ENCODE measurements at places on chromosomes 5 and 9. TPM values are rescaled to one million over a fixed set of nuclear protein-coding genes. Genes with fewer than 3 reads are reported as not detected.
A peak's percentile ranks its signal among the peaks of the same experiment; 100 is the strongest.

GRCh38 chr9:131578731-131579504 lies 33.6 kb downstream of the PRRT1B start:
- H3K36me3 ChIP-seq, result peaks cover 99% of the 10 kb centered on the region
- DNase-seq, result no peak
- no peaks in the 10 kb centered on the region for H3K4me1 ChIP-seq
- no peak overlapping the region for H3K4me3 ChIP-seq

- no peak for DNase-seq
- H3K4me3 ChIP-seq, result no peak overlapping the region
- peaks cover 24% of the 10 kb centered on the region for H3K4me1 ChIP-seq
- H3K27me3 ChIP-seq, result no peaks in the 10 kb centered on the region
- peaks cover 35% of the 10 kb centered on the region for H3K36me3 ChIP-seq
- H3K27ac ChIP-seq, result no peak overlapping the region
Observed at GRCh38 chr5:43305948-43306565, 7.2 kb downstream of the HMGCS1 start.

DNA sequence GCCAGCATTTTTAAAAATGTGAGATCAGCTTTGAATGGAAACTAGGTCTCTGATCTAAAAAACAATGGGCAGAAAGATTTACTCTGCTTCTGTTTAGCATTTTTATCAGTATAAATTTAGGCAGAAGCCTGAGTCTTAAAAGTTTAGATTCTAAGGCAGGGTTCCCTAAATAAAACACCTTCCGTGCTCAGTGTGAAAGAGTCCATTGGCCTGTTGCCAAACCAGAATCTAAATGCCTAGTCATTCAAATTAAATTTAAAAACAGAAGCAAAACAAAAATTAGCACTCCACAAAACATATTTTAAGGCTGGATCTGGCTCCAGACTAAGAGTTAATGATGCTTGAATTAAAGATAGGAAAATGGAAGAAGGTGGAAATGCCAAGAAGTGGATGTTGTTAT lies 4.5 kb downstream of the TYRP1 start:
- no peak for DNase-seq
- no peak overlapping the region for H3K27ac ChIP-seq

DNA sequence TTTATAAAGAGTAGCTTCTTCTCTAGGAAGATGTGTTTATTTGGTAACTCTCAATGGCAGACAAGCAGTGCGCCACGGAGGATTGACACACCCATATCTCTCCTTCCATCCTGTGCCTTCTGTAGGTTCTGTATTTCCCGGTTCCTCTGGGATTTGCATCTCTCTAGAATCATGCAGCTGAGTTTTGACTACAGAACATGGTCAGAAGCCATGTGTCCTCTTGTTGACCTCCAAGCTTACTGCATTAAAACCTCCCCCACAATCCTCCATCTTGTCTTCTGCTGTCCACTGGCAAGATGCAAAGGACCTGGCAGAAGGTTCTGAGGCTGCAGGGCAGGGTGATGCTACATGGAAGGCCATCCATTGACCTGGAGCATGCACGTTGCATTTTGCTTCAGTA lies 482.0 kb downstream of the DMRT2 start:
- no peak overlapping the region for H3K27ac ChIP-seq
- no peak overlapping the region for H3K4me3 ChIP-seq
- H3K36me3 ChIP-seq, result no peaks in the 10 kb centered on the region
- H3K4me1 ChIP-seq, result no peaks in the 10 kb centered on the region
- H3K27me3 ChIP-seq, result peaks cover 80% of the 10 kb centered on the region
- no peak for DNase-seq

Gene CBY3
- total RNA-seq, result not detected

Gene PFN3
- total RNA-seq, result not detected

DNA sequence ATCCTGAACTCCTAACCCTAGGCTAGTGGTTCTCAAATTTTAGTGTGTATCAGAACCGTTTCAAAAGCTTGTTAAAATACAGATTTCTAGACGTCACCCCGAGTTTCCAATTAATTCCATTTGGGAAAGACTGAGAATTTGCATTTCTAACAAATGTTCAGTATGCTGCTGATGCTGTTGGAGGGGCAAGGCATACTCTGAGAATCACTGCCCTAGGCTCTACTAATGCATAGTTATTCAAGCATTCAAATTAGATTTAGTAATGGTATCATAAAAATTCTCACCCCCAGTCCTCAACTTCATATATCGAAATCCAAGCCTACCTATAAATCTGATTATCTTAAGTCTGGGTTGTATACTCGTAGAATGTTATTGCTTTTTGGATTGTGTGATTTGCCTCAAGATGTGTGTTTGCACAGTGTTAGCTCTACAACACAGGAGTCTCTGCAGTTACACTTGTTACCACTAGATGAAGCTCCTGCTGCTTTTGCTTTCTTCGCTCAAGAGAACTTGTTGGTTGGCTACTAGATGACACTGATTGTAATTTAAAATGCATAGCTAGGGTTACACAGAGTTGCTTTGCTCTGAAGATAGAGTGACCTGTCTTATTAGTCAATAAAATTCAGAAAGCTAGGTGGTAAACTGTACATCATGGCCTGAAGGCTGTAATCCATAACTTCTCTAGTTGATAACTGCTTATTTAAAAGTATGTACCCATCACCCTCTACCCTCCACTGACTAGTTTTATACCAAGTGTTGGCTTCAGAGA lies 7.5 kb upstream of the ERAP2 start:
- H3K4me3 ChIP-seq, result no peak overlapping the region
- H3K4me1 ChIP-seq, result no peaks in the 10 kb centered on the region
- no peaks in the 10 kb centered on the region for H3K36me3 ChIP-seq
- no peak for DNase-seq
- no peaks in the 10 kb centered on the region for H3K27me3 ChIP-seq

- H3K36me3 ChIP-seq, result no peaks in the 10 kb centered on the region
- H3K27ac ChIP-seq, result no peak overlapping the region
Observed at GRCh38 chr5:67844924-67845323, 370.6 kb upstream of the PIK3R1 start.

DNA sequence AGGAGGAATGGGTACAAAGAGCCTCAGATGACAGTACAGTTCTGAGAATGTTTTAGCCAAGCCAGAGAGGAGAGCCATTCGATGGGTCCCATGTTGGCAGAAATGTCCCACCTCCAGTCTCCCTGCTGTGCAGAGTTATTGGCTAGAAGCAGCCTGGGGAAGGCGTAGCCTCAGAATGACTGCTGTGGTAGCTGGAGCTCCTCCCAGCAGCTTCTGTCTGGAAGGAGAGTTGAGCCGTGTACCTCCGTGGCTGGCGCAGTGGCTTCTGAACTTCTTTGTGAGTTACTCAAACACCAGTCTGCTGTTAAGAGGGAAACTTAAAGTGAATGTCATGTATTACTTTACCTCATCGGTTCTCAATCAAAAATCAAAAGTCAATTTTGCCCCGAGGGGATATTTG lies 193.3 kb upstream of the SNX2 start:
- H3K4me3 ChIP-seq, result no peak overlapping the region
- H3K27ac ChIP-seq, result no peak overlapping the region
- no peaks in the 10 kb centered on the region for H3K4me1 ChIP-seq
- H3K27me3 ChIP-seq, result peaks cover 9% of the 10 kb centered on the region
- no peaks in the 10 kb centered on the region for H3K36me3 ChIP-seq

DNA sequence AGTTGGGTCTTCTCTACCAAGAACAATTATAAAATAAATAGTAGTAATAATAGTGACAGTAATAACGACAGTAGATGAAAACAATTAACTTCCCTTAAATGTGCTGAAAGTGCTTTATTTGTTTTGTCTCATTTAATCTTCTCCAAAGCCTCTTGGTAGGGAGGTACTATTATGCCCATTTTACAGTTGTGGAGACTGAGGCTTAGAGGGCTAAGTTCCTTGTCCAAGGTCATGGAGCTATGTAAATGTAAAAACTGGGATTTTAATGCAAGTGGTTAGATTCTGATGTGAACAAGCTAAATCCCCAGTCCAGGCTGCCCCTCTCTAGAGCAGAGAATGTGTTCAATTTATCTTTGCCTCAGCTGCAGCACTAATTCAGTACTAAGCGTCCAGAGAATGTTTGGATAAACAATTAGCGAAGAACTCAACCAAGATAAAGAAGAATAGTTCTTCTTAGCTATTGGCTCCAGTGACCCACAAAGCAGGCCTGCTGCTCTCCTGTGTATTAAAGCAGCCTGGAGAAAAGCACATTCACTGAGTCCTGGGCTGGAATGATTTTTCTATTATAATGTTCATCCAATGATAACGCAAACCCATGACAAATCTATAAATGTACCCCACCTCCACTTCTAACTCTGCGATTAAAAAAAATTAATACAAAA lies 68.8 kb downstream of the NPR3 start:
- H3K36me3 ChIP-seq, result no peaks in the 10 kb centered on the region
- H3K4me3 ChIP-seq, result no peak overlapping the region
- no peaks in the 10 kb centered on the region for H3K27me3 ChIP-seq
- no peak for DNase-seq
- no peaks in the 10 kb centered on the region for H3K4me1 ChIP-seq

Gene CLIC3
- total RNA-seq, result 442 TPM

Gene ENTPD2
- total RNA-seq, result 1.3 TPM

GRCh38 chr9:83027153-83027891 lies 35.6 kb downstream of the RASEF start:
- no peak overlapping the region for H3K27ac ChIP-seq
- H3K27me3 ChIP-seq, result no peaks in the 10 kb centered on the region
- DNase-seq, result no peak
- no peaks in the 10 kb centered on the region for H3K36me3 ChIP-seq
- H3K4me3 ChIP-seq, result no peak overlapping the region
- no peaks in the 10 kb centered on the region for H3K4me1 ChIP-seq

GRCh38 chr5:33235304-33235703 lies 205.5 kb upstream of the TARS1 start:
- H3K27ac ChIP-seq, result no peak overlapping the region
- no peaks in the 10 kb centered on the region for H3K27me3 ChIP-seq
- DNase-seq, result no peak

Gene ANP32B
- total RNA-seq, result 21.9 TPM

- no peaks in the 10 kb centered on the region for H3K4me1 ChIP-seq
- no peaks in the 10 kb centered on the region for H3K27me3 ChIP-seq
- no peak for DNase-seq
- no peaks in the 10 kb centered on the region for H3K36me3 ChIP-seq
Observed at GRCh38 chr9:132439153-132439552, 29.1 kb downstream of the CFAP77 start.

Gene SARDH
- not detected for total RNA-seq

Gene MFAP3
- 46.0 TPM for total RNA-seq

DNA sequence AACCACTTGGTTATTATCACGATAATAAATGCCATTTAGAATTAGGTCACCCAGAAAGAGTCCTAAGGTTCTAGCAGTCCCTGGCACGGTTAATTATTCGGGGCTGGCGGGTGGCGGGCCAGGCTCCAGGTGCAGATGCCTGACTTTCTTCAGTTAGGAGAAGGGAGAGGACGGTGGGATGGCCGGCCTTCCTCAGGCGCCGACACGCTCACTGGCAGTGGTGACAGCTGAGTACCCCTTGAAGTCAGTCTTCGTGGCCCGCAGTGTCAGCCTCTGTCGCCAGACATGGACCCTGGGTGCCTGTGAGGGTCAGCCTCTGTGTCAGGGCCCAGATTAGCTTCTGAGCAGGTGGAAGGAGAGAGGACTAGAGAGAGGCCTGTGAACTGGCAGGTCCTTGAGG lies 21.1 kb upstream of the EXOC3 start:
- no peak for DNase-seq
- H3K27ac ChIP-seq, result no peak overlapping the region
- no peaks in the 10 kb centered on the region for H3K27me3 ChIP-seq
- no peak overlapping the region for H3K4me3 ChIP-seq
- H3K4me1 ChIP-seq, result no peaks in the 10 kb centered on the region
- no peaks in the 10 kb centered on the region for H3K36me3 ChIP-seq

DNA sequence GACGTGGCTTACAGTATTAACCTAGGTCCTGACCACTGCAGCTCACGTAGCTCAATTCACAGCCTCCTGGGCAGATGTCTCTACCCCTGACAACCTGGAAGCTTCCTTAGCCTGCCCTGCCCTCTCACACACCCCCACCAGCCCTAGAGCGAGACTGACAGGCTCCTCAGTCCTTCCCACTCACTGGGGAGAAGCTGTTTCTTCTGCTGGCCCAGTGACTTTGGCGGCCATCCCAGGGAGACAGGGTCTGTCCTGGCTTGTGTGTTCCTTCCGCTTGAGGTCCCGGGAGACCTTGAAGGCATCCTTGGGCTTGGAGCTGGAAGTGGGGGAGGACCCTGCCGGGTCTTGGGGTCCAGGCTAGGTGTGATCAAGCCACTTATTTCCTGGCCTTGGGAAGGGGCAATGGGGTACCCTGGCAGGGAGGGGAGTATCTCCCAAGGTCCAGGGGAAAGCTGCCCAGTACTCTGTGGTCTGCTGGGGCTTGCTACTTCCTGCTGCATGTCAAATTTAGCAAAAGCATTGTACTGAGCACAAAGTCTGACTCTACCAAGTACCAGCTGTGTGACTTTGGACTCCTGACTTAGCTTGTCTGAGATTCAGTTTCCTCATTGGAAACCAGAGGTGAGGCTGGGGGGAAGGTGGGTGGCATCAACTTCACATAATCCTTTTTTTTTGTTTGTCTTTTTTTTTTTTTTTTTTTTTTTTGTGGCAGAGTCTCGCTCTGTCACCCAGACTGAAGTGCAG lies 1.9 kb downstream of the MIGA2 start:
- H3K36me3 ChIP-seq, result peaks cover 12% of the 10 kb centered on the region
- no peak for DNase-seq
- peak overlapping the region; percentile 90 for H3K4me3 ChIP-seq
- peaks cover 18% of the 10 kb centered on the region for H3K4me1 ChIP-seq
- H3K27me3 ChIP-seq, result no peaks in the 10 kb centered on the region
- peak overlapping the region; percentile 92 for H3K27ac ChIP-seq

Gene IL9
- not detected for total RNA-seq

GRCh38 chr5:133155326-133155969 lies 103.6 kb downstream of the HSPA4 start:
- no peaks in the 10 kb centered on the region for H3K36me3 ChIP-seq
- no peaks in the 10 kb centered on the region for H3K27me3 ChIP-seq
- H3K4me3 ChIP-seq, result no peak overlapping the region
- H3K4me1 ChIP-seq, result no peaks in the 10 kb centered on the region
- no peak for DNase-seq
- H3K27ac ChIP-seq, result no peak overlapping the region

DNA sequence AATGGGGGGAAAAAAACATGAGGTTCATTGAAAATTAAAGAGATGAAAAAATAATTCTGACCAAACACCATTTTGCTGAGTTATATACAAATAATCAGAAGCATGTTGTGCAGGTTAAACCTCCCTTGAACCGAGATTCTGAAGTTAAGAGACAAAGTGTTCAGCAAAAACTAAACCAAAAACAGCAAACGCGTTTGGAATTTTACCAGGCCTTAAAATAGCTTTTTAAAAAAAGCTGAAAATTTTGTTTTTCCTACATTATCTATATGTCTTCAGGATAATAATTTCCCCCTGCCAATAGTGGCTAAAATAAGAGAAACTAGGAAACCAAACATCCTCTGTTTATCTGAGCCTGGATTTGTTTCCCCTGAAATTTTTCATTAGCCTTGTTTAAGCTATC lies 191.7 kb upstream of the DAPK1 start:
- no peak overlapping the region for H3K27ac ChIP-seq
- no peak overlapping the region for H3K4me3 ChIP-seq
- no peak for DNase-seq
- no peaks in the 10 kb centered on the region for H3K4me1 ChIP-seq
- no peaks in the 10 kb centered on the region for H3K36me3 ChIP-seq
